Colonic mucosa (tissue), 4 donors: ENCODE measurements at places on chromosomes 3 and 15. TPM values are rescaled to one million over a fixed set of nuclear protein-coding genes. Genes with fewer than 3 reads are reported as not detected.

Gene FES
- total RNA-seq = 8.8 TPM

Gene STAC
- 0.42 TPM for total RNA-seq

Gene SEMA3F
- total RNA-seq = 24.0 TPM

GRCh38 chr3:171195686-171196085, 169.2 kb upstream of the SLC2A2 start:
- DNase-seq = no peak
- no peak overlapping the region for H3K27ac ChIP-seq
- H3K4me3 ChIP-seq = no peak overlapping the region
- H3K27me3 ChIP-seq = no peaks in the 10 kb centered on the region
- no peaks in the 10 kb centered on the region for H3K4me1 ChIP-seq

DNA sequence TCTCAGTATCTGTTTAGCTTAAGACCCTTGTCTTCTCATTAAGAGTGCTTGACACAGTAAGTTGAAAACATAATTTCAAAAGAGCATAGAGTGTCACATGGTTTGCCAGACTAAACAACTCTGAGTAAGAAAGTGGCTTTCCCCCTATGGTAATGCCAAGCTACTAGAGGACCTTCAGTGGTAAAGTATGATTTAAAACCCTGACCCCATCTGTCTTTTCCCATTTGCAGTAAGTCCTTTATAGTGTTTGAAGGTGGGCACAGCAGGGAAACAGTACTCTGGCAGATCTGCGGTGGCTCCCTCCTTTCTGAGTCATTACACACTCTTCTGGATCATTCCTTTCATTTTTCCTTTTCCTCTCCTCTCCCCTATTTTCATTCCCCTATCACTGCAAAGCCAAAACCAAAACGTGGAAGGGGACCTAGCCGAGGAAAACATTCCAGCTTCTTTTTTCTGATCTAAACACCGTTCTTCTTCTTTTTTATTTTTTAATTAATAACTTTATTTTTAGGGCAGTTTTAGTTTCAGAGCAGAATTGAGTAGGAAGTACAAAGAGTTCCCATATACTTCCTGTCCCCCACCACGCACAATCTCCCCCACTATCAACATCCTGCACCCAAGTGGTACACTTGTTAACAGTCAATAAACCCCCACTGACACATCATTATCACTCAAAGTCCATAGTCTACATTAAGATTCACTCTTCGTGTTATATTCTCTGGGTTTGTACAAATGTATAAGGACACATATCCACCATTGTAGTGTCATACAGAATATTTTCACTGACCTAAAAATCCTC, 74.7 kb downstream of the PPARG start:
- DNase-seq = no peak
- no peaks in the 10 kb centered on the region for H3K4me1 ChIP-seq
- no peaks in the 10 kb centered on the region for H3K27me3 ChIP-seq
- no peak overlapping the region for H3K4me3 ChIP-seq

GRCh38 chr3:153572654-153573053, 410.6 kb downstream of the RAP2B start:
- H3K27ac ChIP-seq = no peak overlapping the region
- no peaks in the 10 kb centered on the region for H3K27me3 ChIP-seq
- H3K4me1 ChIP-seq = no peaks in the 10 kb centered on the region
- H3K36me3 ChIP-seq = no peaks in the 10 kb centered on the region

Gene MYL3
- not detected for total RNA-seq

DNA sequence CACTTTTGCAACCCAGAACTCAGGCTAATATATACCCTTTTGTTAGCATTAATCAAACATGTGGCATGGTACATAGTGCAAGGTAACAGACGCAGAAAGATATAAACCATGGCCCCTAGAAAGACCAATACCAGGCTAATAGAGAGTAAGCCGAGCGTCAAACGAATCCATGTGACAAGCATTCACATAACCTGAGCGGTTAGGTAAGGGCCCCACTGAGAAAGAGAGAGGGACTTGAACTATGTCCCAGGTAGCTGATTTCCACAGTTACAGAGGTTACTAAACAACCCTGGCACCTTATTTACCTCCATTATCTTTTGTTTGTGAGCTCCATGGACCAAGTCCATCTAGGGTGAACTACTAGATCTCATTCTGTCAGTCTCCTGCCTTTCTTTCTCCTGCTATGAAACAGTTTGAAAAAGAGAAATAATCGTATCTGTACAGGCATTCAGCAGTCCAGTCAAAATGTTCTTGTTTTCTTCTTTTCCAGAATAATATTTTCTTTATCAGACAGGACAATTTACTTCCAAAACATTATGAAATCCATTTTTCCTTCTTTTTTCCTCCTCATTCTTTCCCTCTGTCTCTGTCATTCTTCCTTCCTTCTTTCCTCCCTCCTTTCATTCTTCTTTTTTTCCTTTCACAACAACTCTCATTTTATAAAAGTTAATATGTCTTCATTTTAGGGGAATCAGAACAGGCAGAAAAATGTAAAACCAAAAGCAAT, 30.5 kb upstream of the TNFSF10 start:
- DNase-seq = peak; percentile 11
- H3K27me3 ChIP-seq = no peaks in the 10 kb centered on the region
- no peaks in the 10 kb centered on the region for H3K4me1 ChIP-seq
- no peak overlapping the region for H3K27ac ChIP-seq
- no peak overlapping the region for H3K4me3 ChIP-seq

DNA sequence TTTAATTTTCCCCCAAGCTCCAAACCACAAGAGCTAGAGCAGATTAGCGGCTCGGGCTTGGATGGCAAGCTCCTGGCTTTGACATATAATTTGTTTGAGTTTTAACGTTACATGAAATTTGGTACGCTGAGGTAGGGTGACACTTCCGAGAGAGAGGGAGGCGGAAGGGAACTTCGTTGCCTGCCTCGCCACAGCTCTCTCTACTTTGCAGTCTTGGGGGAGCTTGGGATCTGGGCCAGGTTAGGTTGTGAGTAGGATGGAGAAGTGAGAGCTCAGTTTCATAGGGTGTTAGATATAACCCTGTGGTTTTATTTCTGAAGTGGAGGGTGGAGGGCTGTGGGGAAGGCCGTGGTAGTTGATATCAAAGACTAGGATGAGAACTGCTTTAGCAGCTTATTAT, 39.7 kb downstream of the LRTM1 start:
- no peak for DNase-seq
- H3K4me1 ChIP-seq = no peaks in the 10 kb centered on the region
- no peak overlapping the region for H3K27ac ChIP-seq
- no peaks in the 10 kb centered on the region for H3K36me3 ChIP-seq
- H3K27me3 ChIP-seq = no peaks in the 10 kb centered on the region

DNA sequence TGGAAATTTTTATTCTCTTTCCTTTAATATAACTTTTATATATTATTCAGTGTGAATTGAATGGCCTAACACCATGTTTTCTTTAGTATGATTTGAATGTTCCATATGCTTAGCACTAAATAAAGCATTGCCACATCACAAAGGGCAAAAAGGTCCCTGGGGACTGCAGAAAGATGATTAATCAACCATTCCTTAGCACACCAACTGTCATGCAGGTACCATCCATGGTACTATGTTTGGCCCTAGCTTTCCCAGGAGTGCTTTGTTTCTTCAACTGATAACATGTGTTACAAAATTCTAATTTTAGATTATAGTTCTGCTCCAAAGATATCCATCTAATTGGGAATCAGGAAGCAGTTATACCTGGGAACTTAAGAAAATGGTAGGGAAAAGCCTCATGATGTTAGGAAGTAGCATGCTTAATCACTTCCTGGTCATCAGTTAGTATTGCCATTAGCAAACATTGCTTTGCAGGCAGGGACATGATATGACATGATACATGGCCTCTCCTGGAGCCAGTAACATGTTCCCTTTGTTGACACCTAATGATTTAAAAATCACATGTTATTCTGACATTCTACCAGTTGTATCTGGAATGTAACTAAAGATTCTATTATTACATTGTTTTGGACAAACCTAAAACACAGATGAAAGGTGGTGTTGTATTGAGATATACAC, 712.6 kb upstream of the GBE1 start:
- H3K4me1 ChIP-seq = no peaks in the 10 kb centered on the region
- no peak overlapping the region for H3K4me3 ChIP-seq
- H3K36me3 ChIP-seq = no peaks in the 10 kb centered on the region
- no peaks in the 10 kb centered on the region for H3K27me3 ChIP-seq
- H3K27ac ChIP-seq = no peak overlapping the region

DNA sequence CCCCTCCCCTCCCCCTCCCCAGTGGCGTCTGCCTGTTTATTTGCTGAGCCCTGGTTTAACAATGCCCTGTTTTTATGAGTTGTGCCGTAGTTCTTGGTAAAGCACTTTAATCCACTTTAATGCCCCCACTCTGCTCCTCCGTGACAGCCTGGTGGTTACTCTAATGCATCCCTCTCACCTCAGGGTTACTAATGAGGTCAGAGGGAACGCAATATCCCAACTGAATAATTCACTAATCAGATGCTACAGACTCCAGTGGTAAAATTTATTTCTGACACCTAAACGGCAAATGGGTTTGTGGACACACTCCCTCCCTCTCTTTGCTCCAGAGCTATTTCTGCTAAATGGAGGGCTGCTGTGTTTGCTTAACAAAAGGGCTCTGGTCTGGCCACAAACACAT, 26.1 kb upstream of the NTRK3 start:
- no peak overlapping the region for H3K27ac ChIP-seq
- no peaks in the 10 kb centered on the region for H3K36me3 ChIP-seq
- H3K4me1 ChIP-seq = no peaks in the 10 kb centered on the region
- no peak for DNase-seq

GRCh38 chr3:186895406-186895805, 34.9 kb upstream of the ST6GAL1 start:
- no peak for DNase-seq
- no peak overlapping the region for H3K27ac ChIP-seq
- no peak overlapping the region for H3K4me3 ChIP-seq
- no peaks in the 10 kb centered on the region for H3K36me3 ChIP-seq
- H3K27me3 ChIP-seq = no peaks in the 10 kb centered on the region

DNA sequence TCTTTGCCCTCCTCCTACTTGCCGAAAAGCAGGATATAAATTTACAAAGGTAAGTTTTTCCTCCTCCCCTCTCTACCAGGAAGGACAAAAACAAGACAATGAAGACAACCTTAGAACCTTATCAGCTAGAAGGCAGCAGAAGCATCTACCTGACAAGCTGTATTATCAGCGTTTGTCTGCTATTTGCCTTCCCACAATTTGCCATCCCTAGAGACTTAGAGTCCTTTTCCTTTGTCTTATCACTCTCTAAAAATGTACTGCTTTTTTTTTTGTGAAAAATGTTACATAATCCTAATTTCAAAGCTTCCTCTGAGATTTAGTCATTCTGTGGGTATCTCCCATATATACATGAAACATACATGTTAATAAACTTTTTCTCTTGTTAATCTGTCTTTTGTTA, 176.9 kb upstream of the PROK2 start:
- H3K36me3 ChIP-seq = no peaks in the 10 kb centered on the region
- H3K4me1 ChIP-seq = no peaks in the 10 kb centered on the region
- DNase-seq = no peak
- H3K27ac ChIP-seq = no peak overlapping the region
- no peak overlapping the region for H3K4me3 ChIP-seq

GRCh38 chr3:81776643-81777042, 15.2 kb upstream of the GBE1 start:
- H3K27ac ChIP-seq = no peak overlapping the region
- no peak overlapping the region for H3K4me3 ChIP-seq
- H3K4me1 ChIP-seq = no peaks in the 10 kb centered on the region
- H3K27me3 ChIP-seq = no peaks in the 10 kb centered on the region
- H3K36me3 ChIP-seq = no peaks in the 10 kb centered on the region

DNA sequence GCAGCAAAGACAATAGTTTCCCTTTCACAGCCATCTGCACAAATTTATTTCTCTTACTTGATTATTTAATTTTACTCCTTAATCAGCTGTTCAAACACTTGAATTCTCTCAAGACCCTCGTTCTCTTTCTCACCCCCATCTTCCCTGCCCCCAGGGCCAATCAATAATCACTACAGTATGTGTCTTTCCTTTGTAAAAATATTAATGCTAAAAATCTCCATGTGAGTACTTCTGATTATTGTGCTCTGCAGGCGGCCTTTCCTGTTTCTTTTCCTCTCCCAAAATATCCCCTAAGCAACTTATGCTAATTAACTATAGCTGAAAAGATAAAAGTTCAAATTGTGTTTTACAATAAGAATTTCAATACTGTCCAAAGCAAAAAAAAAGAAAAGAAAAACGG, 617.0 kb upstream of the CBLB start:
- H3K36me3 ChIP-seq = no peaks in the 10 kb centered on the region
- H3K4me1 ChIP-seq = no peaks in the 10 kb centered on the region
- no peaks in the 10 kb centered on the region for H3K27me3 ChIP-seq
- no peak overlapping the region for H3K27ac ChIP-seq
- DNase-seq = no peak

- no peaks in the 10 kb centered on the region for H3K27me3 ChIP-seq
- no peak overlapping the region for H3K4me3 ChIP-seq
- H3K36me3 ChIP-seq = no peaks in the 10 kb centered on the region
- no peak for DNase-seq
- H3K4me1 ChIP-seq = no peaks in the 10 kb centered on the region
- no peak overlapping the region for H3K27ac ChIP-seq
Measured at GRCh38 chr15:73474785-73475184, 31.8 kb downstream of the REC114 start.

GRCh38 chr15:96237002-96237401, 93.5 kb upstream of the NR2F2 start:
- no peaks in the 10 kb centered on the region for H3K36me3 ChIP-seq
- DNase-seq = no peak
- no peaks in the 10 kb centered on the region for H3K4me1 ChIP-seq
- H3K27me3 ChIP-seq = no peaks in the 10 kb centered on the region
- no peak overlapping the region for H3K27ac ChIP-seq

- no peak for DNase-seq
- no peaks in the 10 kb centered on the region for H3K4me1 ChIP-seq
- H3K4me3 ChIP-seq = no peak overlapping the region
- H3K27me3 ChIP-seq = no peaks in the 10 kb centered on the region
Measured at GRCh38 chr3:69252631-69253030, 130.2 kb upstream of the LMOD3 start.

DNA sequence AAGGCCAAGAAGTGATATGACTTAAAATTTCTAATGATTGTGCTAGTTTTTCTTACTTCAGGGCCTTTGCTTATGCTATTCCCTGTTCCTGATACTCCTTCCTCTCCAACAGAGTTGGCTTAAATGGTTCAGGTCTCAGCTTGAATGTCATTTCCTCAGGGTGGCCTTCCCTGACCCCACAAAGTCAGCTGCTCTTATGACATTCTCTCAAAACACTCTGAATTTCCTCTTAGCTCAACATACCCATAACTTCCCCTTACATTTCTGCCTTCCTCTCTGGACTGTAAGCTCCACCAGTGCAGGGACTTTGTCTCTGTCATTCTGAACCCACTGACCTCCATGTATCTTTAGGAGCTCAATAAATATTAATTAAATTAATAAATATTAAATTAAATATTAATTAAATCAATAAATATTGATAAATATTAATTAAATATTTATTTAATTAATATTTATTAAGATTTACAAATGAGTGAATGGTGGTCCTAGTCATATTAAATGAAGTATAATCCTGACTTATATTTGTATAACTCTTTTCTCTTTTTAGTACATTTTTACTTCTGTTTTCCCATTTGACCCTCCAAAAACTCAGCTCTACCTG, 17.9 kb upstream of the TMCC1 start:
- no peak for DNase-seq
- H3K4me3 ChIP-seq = no peak overlapping the region
- H3K4me1 ChIP-seq = no peaks in the 10 kb centered on the region
- no peaks in the 10 kb centered on the region for H3K27me3 ChIP-seq
- no peak overlapping the region for H3K27ac ChIP-seq
- H3K36me3 ChIP-seq = no peaks in the 10 kb centered on the region

GRCh38 chr3:101796077-101796680, 17.2 kb downstream of the NXPE3 start:
- DNase-seq = no peak
- H3K36me3 ChIP-seq = no peaks in the 10 kb centered on the region
- H3K4me3 ChIP-seq = no peak overlapping the region
